Aorta (tissue), 5 donors: ENCODE measurements at places on chromosomes 7 and 10. TPM values are rescaled to one million over a fixed set of nuclear protein-coding genes. Genes with fewer than 3 reads are reported as not detected.

AKR1C3 gene
- total RNA-seq, result 36.2 TPM

PRKG1 gene
- 153 TPM for total RNA-seq

GRCh38 chr7:151838861-151839381 lies 38.0 kb downstream of the PRKAG2 start:
- DNase-seq, result peak; percentile 75

- DNase-seq, result no peak
Observed at GRCh38 chr7:51029701-51030191, 247.1 kb upstream of the GRB10 start.

ERVW-1 gene
- total RNA-seq, result not detected

RGS10 gene
- total RNA-seq, result 28.9 TPM

GRCh38 chr7:74584160-74584954 lies 73.2 kb upstream of the GTF2I start:
- no peak for DNase-seq

CUBN gene
- 5.2 TPM for total RNA-seq

GRCh38 chr10:115024371-115024770 lies 68.8 kb upstream of the ATRNL1 start:
- DNase-seq, result no peak

PDLIM1 gene
- total RNA-seq, result 243 TPM

AKR1D1 gene
- total RNA-seq, result not detected

DNA sequence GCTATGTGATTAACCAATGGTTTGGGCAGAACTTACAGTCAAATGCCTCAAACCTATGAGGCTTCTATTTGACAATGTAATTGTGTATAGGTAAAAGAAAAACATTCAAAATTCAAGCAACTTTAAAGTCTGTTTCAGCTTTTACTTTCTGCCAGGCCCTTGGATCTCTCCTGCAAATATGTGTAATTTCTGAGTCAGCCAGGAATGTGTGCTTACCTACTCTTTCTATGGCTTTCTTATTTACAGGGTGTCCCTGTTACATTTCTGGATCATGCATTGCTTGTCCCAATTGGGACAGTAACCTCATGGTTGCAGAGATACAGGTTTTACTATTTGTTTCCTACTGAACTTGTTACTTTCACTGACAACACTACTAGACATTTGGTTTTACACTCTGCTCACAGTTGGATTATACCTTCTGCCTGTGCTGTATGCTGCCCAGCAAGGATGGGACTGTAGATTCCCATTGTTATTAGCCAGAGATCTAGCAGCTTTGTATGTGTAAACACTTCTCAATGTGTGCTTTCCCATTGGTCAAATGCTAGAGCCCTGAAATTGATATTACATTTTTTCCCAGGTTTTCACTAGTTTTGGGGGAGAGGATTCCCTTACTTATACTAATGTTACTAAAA lies 355.3 kb downstream of the ARL4A start:
- no peak for DNase-seq

DNA sequence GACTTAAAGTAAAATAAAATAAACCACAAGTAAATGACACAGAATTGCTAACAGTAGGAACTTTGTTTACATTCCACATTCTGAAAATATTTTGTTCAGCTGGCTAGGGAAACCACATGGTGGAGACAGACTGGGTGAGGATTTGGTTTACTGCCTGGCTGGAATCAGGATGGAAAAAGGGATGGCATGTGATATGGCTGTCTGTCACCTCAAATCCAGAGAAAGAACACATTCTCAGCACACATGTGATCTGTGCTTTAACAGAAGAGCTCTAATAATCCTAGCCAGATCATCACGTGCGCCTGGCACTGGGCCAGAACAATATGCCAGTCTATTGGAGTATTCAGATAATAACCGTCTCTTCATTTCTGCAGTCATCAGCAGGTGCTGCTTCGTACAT lies 90.9 kb upstream of the PIP4K2A start:
- DNase-seq, result no peak

- no peak for DNase-seq
Observed at GRCh38 chr7:156752367-156753228, 112.0 kb downstream of the RNF32 start.

- no peak for DNase-seq
Observed at GRCh38 chr7:115267503-115267902, 345.6 kb downstream of the MDFIC start.

- no peak for DNase-seq
Observed at GRCh38 chr7:34059136-34059828, 153.9 kb downstream of the BMPER start.

DNA sequence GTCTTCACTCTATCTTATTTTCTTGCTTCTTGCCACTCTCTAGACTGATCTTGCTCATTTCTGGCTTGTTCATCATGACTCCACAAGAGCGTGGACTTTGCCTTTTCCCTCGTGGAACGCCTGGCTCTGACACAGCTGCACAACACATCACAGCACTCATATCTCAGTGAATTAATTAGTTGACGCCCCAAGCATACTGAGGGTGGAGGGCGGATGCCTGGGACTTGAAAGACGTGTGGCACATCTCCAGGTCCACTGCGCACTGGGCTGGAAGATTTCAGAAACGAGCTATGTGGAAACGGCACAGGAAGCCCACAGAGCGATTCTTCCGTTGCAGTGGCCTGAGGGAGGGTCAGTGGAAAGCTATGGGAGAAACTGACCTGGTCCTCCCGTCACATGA lies 23.6 kb upstream of the PLEKHA1 start:
- no peak for DNase-seq

DNA sequence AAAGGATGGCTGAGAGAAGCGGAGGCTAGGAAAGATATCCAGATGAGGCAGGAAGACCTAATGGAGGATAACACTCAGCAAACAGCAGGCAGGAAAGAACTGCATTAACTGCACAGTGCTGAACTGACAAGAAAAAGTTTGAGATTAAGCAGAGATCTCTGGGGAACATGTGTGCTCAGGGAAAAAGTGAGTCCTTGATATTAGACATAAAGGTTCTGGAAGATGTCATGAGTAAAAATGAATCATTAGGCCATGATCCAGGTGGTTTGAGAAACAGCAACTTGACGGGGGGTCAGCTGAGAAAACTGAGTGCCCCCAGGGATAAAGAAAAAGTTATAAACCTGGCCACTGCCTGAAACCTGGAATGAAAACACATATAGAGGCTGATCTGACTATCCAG lies 27.3 kb upstream of the ANK3 start:
- no peak for DNase-seq

DNA sequence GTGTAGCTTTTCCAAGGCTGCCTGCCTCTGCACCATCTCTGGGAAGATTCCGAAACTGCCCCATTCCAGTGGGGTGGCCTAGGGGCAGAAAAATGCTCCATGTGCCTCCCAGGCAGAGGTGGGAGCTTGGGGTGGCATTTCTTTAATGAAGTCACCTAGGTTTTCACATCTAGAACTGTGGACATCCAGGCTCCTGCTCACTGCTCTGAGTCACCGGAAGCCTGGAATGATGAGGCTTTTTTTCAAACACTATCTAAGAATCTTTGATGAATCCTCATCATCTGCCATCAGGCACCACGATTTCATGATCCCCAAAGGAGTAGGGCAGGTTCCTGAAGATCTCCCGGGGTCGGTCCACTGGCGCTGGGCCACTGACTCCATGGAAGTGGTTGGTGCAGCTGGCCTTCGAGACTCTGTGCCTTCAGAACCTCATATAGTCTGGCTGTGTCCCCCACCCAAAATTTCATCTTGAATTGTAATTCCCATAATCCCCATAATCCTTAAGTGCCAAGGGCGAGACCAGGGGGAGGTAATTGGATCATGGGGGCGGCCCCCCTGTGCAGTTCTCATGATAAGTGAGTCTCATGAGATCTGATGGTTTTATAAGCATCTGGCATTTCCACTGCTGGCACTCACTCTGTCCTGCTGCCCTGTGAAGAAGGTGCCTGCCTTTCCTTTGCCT lies 37.1 kb downstream of the MTURN start:
- DNase-seq, result no peak

- no peak for DNase-seq
Observed at GRCh38 chr7:86049910-86050309, 593.8 kb upstream of the GRM3 start.

DNA sequence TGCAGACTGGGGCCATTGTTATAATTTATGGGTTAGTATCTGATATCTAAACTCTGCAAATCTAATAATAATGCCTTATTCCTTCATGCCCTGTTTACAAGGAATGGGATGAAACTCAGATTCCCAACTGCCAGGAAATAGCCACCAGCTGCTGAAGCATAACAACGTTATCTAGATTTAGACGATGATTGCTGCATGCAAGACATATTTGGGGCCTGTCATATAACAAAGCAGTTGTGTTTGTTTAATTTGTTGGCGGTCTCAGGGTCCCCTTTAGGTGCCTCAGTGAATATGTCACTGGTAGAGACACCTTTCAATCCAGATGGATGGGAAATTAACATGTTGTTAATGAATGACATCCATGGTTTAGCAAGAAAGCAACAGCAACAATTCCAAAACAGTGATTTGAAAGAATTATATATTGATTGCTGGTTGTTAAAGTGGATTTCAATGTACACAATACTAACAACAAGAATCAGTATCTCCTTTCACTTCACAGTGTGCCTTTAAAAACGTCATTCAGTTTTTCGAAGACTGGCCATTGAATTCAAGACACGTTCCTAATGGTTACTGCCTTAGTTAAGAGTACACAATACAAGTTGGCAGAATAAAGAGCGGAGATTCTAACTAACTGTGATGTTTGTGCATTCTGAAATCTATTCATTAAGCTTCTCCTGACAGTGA lies 860.6 kb upstream of the CELF2 start:
- DNase-seq, result no peak

DNA sequence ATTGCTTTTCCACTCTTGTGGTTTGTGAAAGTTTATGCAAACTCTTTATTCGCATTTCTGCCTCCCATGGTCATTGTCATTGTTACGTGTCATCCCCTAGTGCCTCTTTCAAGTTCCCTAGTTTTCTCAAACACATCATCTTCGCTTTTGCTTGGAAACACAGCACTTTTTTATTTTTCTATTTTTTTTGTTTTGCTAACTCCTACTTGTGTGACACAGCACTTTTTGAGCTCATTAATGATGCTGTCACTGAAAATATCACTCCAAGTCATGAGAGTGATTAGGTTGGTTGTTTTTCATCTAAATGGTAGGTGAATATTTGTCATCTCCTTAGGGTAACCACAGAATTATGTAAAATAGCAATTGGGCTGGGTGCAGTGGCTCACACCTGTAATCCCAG lies 8.5 kb upstream of the STX1A start:
- no peak for DNase-seq

DNA sequence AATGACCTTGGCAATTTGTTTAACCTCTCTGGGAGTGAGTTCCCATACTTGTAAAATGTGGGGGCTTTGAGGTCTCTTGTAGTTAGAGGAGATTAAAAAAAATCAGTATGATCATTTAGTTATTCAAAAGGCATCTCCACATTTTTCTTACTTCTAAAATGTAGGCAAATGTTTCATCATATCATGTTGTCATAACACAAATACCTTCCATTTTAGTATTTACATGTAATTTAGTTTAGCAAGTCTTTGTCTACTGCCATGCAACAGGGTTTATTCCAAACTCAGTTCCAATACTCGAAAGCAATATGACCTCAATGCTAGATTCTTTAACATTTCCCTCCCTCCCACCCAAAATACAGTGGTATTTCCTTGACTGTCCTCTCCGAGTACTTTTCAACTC lies 262.8 kb upstream of the IMMP2L start:
- DNase-seq, result no peak

DNA sequence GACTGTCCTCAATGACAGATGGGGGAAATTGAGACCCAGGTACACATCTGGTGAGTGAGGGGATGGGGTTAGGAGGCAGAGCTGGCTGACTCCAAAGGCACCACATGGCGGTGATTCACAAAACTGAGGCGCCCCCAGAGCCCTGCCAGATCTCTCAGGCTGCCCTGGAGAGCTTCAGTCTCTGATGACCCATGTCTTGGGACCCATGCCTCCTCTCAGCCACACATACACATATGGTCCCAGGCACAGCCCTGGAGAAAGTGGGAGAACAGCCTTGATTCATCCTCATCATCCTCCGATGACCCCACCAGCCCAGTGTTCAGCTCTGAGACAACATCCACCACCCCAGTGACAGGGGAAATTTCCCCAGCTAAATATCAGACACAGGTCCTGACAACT lies 426.0 kb downstream of the RPS24 start:
- no peak for DNase-seq

DNA sequence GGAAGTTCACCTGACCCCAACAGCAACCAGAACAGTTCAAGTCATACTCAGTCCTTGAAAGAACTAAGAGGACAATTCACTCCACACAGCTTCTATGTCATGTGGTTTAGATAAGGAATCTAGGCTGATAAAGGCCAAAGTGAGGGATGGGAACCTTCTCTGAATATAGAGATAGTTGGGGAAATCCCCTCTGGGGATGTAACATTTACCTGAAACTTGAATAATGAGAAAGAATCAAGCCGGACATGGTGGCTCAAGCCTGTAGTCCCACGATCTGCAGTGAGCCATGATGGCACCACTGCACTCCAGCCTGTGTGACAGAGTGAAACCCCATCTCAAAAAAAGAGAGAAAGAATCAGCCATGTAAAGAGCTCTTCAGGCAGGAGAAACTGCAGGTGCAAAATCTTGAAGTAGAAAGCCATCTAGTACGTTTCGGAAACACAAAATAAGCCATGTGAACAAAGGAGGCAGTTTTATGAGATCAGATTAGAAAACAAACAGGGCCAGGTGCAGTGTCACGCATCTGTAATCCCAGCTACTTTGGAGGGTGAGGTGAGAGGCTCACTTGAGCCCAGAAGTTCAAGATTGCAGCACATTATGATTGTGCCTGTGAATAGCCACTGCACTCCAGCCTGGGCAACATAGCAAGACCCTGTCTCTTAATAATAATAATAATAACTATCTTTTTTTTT lies 4.5 kb upstream of the DNMBP start:
- no peak for DNase-seq

DNA sequence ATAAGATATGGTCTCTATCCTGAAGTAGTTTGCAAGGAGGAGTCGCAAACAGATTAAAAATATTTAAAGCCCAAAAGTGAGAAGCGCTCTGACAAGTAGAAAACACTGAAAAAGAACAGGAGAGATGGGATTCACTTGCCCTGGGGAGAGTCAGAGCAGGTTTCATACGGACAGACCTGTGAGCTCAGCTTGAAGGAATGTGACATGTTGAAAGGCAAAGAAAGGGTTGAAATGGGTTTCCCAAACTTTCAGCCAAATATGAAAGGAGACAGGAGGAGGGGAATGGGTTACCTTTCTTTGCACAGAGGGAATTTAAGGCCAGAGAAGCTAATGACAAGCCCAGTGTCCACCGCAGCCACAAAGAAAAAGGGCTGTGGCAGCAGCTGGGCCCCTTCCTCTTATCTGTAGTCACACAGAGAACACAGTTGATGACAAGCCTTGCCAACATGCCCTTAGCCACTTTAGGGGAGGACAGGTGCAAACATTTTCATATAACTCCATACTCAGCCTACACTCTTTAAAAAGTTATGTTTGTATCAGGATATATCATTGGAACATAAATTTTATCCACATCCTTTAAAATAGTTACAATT lies 14.9 kb downstream of the HOXA1 start:
- no peak for DNase-seq

- DNase-seq, result no peak
Observed at GRCh38 chr10:51875610-51876009, 176.2 kb upstream of the CSTF2T start.

MYPN gene
- 0.10 TPM for total RNA-seq

ICA1 gene
- total RNA-seq, result 15.9 TPM

PGAM2 gene
- 4.1 TPM for total RNA-seq

GRCh38 chr7:2956526-2957368 lies 86.9 kb downstream of the CARD11 start:
- DNase-seq, result peak; percentile 17

CYP26C1 gene
- 0.23 TPM for total RNA-seq

SPDYE6 gene
- total RNA-seq, result not detected
